Natural killer cell (primary cell): ENCODE measurements at places on chromosomes 12 and 14. TPM values are rescaled to one million over a fixed set of nuclear protein-coding genes. Genes with fewer than 3 reads are reported as not detected.

The C1S gene
- total RNA-seq: 1.6 TPM

The PIANP gene
- total RNA-seq: not detected

The PPM1H gene
- total RNA-seq: 0.40 TPM

The TBC1D30 gene
- 5.8 TPM for total RNA-seq

The TAS2R50 gene
- total RNA-seq: 0.88 TPM

The TMPRSS12 gene
- total RNA-seq: not detected

The PUS1 gene
- total RNA-seq: 20.6 TPM

The ITPK1 gene
- 74.4 TPM for total RNA-seq

- no peak for DNase-seq
Measured at GRCh38 chr14:73739174-73739898, 25.2 kb upstream of the PNMA1 start.

DNA sequence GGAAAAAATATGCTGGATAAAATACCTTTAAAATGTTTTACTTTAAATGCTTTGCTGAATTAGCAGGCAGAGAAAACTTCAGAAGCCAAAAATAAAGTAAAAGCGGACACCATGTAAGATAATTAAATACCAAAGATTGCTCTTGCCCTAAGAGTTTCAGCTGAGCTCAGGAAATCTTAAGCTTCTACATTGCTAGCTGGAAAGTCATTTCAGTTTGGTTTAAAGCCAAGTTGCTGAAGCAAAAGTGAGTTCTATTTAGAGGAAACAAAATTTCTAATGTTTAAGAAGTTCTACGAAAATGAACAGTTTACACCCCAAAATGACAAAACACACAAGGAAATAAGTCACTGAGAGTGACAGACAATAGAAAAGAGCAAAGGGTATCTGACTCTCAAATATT is 310.0 kb downstream of the ADAMTS20 start:
- no peak for DNase-seq

DNA sequence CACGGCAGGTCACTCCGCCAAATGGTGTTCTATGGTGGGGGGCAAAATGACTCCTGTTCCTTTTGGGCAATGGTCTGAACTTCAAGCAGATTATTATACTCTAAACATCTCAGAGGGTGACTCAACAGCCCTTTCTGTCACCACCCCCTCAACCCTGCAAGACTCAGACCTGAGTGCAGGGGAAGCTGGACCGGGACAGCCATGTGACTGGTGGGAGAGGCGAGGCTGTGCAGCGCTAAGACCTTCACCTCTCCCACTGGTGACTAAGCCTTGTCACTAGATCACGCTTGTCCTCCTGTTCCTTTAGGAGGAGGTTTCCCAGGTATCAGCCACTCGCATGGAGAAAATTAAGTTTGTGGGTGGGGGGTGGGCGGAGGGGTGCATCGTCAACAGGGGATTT is 67.1 kb upstream of the CCND2 start:
- DNase-seq: no peak

- no peak for DNase-seq
Measured at GRCh38 chr12:52229836-52230343, 3.2 kb upstream of the KRT7 start.
